Activated CD4-positive, alpha-beta T cell treated with anti-CD3 and anti-CD28 coated beads, Interleukin-2, amount 10 ng/mL, durations not matched to agents 24 days and 14 days (primary cell): ENCODE measurements at places on chromosomes 1 and 21. TPM values are rescaled to one million over a fixed set of nuclear protein-coding genes. Genes with fewer than 3 reads are reported as not detected.
A peak's percentile ranks its signal among the peaks of the same experiment; 100 is the strongest.

DNA sequence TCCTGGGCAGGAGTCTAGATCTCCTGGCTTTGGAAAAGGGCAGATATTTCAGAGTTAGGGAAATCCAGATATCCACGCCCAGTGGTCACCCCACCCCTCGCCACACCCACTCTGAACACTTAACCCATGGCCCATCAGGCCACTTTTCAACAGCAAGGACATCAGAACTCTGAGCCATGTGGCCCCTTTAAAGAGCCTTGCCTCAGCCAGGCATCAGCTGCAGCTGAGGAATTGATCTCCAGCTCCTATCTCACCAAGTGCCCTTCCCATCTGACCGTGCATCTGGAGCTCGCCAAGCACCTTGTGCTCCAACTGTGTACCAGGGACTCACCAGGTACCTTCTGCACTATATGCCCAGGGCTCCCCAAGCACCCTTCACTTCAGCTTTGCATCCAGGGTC is 20.2 kb upstream of the SH2D2A start:
- peaks cover 7% of the 10 kb centered on the region for H3K27me3 ChIP-seq
- DNase-seq: no peak
- peaks cover 60% of the 10 kb centered on the region for H3K4me1 ChIP-seq
- peak overlapping the region; percentile 52 for H3K4me3 ChIP-seq

DNA sequence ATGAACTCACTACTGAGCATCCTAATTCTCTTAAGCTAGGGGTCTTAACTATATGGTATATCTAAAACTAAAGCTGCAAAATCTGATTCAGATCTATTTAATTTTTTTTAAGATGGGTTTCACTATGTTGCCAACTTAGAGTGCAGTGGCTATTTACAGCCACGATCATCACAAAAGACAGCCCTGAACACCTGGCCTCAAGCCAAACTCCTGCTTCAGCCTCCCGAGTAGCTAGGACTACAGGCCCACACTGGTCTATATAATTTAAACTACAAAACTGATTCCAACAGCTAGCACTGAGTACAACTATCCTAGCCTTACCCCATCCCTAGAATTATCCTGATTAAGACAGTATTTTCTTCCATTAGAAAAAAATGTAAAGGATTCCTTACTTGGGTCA is 37.1 kb downstream of the EIF4G3 start:
- DNase-seq: no peak
- no peaks in the 10 kb centered on the region for H3K27me3 ChIP-seq
- H3K4me1 ChIP-seq: peaks cover 2% of the 10 kb centered on the region
- no peak overlapping the region for H3K4me3 ChIP-seq

- peaks cover 36% of the 10 kb centered on the region for H3K4me1 ChIP-seq
- no peak overlapping the region for H3K27ac ChIP-seq
- H3K27me3 ChIP-seq: no peaks in the 10 kb centered on the region
- no peak for DNase-seq
- peaks cover 31% of the 10 kb centered on the region for H3K36me3 ChIP-seq
These were observed 2.6 kb downstream of the GADD45A start for GRCh38 chr1:67687649-67688048.

TAS1R1 gene
- not detected in 2 replicates for total RNA-seq

TMEM200B gene
- 0.66 and 0.72 TPM in 2 replicates for total RNA-seq

DNA sequence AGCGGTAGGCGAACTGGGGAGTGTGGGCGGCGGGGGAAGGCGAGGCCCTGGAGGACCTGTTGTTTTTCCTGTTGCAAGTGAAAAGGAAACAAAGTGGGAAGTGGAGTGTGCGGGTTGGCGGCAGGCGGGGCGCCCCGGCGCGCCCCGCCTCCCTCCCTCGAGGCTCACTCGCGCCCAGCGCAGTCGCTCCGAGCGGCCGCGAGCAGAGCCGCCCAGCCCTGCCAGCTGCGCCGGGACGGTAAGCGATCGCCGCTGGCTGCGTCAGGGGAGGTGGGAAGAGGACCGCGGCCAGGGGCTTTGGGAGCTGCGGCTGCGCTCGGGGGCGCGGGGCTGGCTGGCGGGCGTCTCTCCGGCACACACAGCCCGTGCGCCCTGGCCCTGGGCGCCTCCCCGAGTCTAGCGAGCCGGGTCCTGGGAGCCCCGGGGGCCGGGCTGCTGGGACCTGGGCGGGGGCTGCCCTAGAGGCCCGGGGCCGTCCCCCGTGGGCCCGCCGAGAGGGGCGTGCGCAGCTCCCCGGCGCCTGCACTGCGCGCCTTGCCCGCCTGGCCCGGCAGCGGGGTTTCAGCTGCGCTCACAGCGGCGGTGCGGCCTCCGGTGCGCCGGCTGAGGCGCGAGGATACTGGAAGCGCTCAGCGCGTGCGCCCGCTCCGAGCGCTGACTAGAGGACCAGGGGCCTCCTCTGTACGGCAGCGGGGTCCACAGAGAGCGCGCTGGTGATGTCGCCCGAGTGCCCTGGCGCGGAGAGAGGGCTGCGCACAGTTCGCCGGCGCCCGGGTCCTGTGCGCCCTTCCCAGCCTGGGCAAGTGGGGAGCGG is at the start of gene PIK3CD:
Gene PIK3CD, plus strand, starts transcription at position 167 of the 814 bp plus-strand sequence. CDS start 58,725 bp downstream, outside the sequence.
- peaks cover 32% of the 10 kb centered on the region for H3K36me3 ChIP-seq
- H3K27me3 ChIP-seq: no peaks in the 10 kb centered on the region
- peaks cover 46% of the 10 kb centered on the region for H3K4me1 ChIP-seq
- peak within 1 kb of the TSS; percentile 99 for H3K27ac ChIP-seq
- DNase-seq: peak; percentile 84

DNA sequence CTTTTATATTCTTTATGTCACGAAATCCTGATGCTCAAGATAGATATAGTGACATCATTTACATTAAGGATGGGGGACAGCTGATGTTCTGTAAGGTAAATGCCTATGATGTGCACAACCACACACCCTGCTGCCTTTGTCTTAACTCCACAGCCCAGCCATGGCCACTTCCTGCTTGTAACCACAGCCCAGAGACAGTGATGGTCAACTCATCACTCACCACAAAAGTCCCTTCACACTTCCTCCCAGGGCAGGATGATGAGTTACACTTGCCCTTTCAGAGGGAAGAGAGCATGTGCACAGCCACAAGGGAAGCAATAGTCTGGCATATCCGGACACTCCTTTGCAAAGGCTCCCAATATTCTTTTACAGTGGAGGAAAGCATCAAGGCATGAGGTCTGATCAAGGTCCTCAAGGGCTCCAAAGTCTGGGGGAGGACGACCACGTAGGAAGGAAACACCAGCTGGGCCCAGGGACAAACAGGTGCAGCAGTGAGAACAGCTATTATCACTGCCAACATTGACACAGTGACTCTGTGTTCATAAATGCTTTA is 53.8 kb downstream of the PLPP3 start:
- H3K4me3 ChIP-seq: no peak overlapping the region
- peaks cover 2% of the 10 kb centered on the region for H3K27me3 ChIP-seq
- no peaks in the 10 kb centered on the region for H3K36me3 ChIP-seq
- H3K4me1 ChIP-seq: peaks cover 5% of the 10 kb centered on the region

GRCh38 chr1:79364896-79365295 is 358.4 kb upstream of the ADGRL4 start:
- H3K4me1 ChIP-seq: no peaks in the 10 kb centered on the region
- no peak overlapping the region for H3K27ac ChIP-seq
- H3K4me3 ChIP-seq: no peak overlapping the region
- no peaks in the 10 kb centered on the region for H3K36me3 ChIP-seq
- DNase-seq: no peak

DNA sequence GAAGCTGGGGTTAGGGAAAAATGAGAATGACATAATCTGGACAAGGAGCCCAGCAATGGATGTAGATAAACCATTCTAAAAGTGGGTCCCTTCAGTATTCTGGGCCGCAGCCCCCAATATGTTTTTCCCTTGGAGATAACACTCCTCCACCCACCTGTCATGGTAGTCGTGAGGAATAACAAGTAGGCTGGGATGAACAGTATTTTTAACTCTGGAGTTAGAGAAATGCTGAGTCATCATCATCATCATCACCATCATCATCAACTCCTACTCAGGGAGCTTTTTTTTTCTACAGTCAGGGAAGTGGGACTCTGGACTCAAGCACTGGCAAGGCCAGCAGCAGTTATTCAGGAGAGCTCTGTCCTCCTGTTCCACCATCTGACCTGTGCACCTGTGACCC is 12.8 kb downstream of the CADM3 start:
- no peak overlapping the region for H3K27ac ChIP-seq
- H3K4me3 ChIP-seq: no peak overlapping the region
- no peak for DNase-seq
- H3K36me3 ChIP-seq: no peaks in the 10 kb centered on the region

DNA sequence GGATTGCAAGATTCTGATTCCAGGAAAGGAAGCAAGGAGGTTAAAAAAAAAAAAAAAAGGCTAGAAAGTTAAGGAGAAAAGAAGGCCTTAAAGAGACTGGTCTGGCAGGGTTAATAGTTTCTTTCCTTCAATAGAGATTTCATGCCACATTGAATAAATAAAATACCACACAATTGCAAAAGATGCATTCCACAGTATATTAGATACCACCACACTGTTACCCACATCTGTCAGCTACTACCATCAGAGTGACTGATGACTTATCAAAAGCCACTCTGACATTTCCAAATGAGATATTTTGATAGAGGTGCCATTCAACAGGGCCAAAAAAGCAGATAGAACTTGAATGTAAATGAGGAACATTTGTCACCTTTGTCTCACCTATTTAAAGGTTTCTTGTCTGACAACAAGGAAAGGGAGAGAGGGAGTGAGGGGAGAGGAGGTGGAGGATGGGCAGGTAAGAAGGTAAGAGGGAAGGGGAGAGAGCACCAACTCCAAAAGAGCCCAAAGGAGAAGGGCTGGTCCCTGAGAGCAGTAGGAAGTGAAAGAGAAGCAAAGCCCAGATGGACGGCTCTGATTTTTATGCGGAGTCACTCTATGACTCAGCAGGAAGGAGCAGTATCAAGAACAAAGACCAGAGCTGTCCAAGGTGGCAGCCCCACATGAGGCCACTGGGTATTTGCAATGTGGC is 38.3 kb downstream of the LRRN2 start:
- peaks cover 4% of the 10 kb centered on the region for H3K4me1 ChIP-seq
- peak; percentile 68 for DNase-seq
- H3K36me3 ChIP-seq: no peaks in the 10 kb centered on the region
- H3K27me3 ChIP-seq: peaks cover 31% of the 10 kb centered on the region

DNA sequence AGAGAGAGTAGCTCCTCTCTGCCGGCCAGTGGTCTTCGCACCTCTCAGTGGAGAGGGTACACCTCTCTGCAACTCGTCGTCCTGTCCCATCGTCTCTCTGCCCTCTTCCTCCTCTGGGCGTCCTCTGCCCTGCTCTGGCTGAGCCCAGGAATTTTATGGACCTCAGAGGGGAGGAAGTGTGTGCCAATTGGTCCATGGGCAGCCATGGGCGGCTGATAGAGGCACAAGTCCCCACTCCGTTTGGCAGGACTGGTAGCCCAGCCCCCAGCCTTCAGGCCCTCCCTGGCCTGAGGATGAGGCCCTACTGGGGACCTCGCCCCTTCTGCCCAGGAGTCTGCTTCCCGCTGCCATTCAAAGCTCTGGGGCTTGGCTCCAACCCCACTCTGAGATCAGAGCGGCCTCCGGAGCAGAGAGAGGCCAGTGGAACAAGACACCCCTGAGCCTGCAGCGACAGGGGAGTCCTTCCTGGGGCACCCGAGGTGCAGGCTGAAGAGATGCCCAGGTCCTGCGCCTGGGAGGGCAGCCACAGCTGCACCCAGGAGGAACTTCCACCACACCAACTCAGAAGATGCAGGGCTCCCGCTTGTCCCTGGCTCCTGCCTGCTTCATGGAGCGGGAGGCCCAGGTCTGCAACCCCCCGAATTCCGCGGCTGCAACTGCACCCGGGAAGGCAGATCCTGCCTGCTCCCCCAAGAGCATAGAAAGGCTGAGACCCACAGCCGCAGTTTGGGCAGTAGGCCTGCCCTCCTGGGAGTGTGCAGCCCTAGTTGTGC is 659.9 kb downstream of the KCNT2 start:
- no peak overlapping the region for H3K27ac ChIP-seq
- H3K27me3 ChIP-seq: no peaks in the 10 kb centered on the region
- no peaks in the 10 kb centered on the region for H3K4me1 ChIP-seq
- H3K36me3 ChIP-seq: no peaks in the 10 kb centered on the region
- H3K4me3 ChIP-seq: no peak overlapping the region

DNA sequence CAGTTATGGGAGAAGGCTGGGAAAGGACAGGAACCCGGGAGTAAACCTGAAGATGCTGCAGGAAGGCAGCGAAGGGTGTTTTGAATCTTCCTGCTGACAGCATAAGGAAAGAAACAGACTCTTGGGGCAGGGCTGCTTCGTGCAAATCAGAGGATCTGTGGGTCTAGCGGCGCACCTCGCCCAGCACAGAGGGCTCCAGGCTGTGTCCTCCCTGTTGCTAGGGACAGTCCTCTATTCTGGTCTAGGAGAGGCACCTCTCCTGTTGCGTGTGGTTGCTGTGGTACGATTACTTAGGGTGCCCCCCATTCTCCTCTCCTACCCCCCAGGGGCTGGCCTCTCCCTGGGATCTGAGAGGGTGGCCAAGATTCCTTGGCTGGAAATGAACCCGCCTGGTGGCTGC is 11.4 kb downstream of the C2CD2 start:
- no peak for DNase-seq
- peaks cover 3% of the 10 kb centered on the region for H3K27me3 ChIP-seq
- no peaks in the 10 kb centered on the region for H3K36me3 ChIP-seq
- no peak overlapping the region for H3K27ac ChIP-seq
- no peak overlapping the region for H3K4me3 ChIP-seq

GRCh38 chr1:212157252-212157651 is 121.7 kb downstream of the DTL start:
- no peaks in the 10 kb centered on the region for H3K36me3 ChIP-seq
- H3K4me1 ChIP-seq: peaks cover 34% of the 10 kb centered on the region
- no peaks in the 10 kb centered on the region for H3K27me3 ChIP-seq
- H3K4me3 ChIP-seq: no peak overlapping the region

GRCh38 chr1:21319447-21320407 is 29.5 kb upstream of the ECE1 start:
- H3K4me3 ChIP-seq: no peak overlapping the region
- peaks cover 21% of the 10 kb centered on the region for H3K36me3 ChIP-seq
- H3K27me3 ChIP-seq: no peaks in the 10 kb centered on the region
- peak overlapping the region; percentile 65 for H3K27ac ChIP-seq
- no peak for DNase-seq

WNT4 gene
- total RNA-seq: not detected in 2 replicates

KLF17 gene
- not detected in 2 replicates for total RNA-seq
